CD4-positive, alpha-beta T cell treated with Interferon alpha-2 for 1 hour (primary cell): ENCODE measurements at places on chromosomes 6 and 20.

- DNase-seq = no peak
Observed at GRCh38 chr20:48295445-48295903, 510.2 kb upstream of the SULF2 start.

- DNase-seq = no peak
Observed at GRCh38 chr20:59640267-59640666, 35.9 kb downstream of the PHACTR3 start.

DNA sequence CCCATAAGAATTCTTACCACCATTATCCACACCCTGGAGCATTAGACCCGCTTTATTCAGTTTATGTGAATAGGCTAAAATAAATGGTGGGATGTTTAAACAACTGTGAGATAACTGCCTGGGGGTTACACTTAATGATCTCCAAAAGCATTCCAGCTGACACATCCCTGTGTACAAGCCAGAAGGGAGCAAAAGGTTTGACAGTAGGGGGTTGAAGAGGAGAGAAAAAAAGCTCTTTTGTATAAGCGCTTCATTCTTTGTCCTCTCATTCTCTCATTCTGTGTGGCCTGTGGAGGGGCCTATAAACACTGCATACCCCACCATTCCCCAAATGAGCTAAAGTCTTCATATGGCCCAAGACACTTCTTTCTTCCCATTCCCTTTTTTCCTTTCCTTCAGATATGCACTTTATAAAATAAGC lies 30.8 kb upstream of the COL21A1 start:
- DNase-seq = no peak

GRCh38 chr6:131602781-131603312 lies 25.2 kb downstream of the MED23 start:
- no peak for DNase-seq

DNA sequence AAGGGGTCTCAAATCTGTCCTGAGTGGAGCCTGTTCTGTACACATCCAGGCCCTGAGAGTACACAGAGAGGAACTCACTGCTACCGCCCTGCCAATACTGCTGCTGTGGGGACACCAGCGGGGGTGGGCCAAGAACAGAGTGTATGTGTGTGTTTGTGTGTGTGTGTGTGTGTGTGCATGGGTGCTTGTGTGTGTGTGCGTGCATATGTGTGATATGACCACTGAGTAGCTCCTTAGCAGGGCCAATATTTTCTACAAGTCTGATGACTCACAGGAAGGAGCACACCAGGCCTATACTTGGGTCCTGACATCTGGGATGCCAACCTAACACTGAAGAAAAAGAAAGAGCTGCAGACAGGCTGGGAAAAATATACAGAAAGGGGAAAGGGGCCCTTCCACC lies 1.4 kb downstream of the RAET1E start:
- DNase-seq = no peak

DNA sequence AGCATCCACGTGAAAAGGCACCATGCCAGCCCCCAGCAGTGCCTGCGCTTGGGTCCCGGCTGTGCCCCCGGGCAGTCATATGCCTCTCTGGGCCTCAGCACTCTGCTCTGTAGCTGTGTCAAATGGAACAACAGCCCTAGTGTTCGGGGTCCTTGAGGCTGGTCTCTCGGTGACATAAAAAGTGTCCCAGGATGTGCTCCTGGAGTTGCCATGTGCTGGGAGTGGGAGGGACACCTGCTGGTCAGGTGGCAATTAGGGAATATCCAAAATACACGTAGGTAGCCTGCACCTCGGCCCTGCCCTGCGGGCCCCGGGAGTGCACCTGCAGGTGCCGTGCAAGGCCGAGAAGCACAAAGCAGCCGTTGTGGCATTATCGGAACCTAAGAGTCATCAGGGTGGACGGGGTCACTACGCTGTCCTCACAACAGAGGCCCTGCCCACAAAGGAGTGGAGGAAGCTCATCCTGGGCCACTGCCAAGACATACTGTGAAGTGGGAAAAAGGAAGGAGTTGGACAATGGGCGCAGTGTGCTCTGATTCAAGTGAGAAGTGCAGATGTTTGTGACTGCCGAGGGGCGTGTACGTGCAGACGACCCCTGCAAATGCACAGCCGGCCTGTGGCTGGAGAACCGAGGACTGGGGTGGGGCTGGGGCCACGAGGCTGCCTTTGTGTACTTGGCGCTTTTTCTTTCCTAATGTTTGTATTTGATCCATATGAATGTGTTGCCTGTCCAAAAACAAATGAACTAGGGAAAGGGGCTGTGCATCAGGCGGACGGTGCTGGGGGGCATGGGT lies 24.6 kb downstream of the SLCO4A1 start:
- DNase-seq = no peak

DNA sequence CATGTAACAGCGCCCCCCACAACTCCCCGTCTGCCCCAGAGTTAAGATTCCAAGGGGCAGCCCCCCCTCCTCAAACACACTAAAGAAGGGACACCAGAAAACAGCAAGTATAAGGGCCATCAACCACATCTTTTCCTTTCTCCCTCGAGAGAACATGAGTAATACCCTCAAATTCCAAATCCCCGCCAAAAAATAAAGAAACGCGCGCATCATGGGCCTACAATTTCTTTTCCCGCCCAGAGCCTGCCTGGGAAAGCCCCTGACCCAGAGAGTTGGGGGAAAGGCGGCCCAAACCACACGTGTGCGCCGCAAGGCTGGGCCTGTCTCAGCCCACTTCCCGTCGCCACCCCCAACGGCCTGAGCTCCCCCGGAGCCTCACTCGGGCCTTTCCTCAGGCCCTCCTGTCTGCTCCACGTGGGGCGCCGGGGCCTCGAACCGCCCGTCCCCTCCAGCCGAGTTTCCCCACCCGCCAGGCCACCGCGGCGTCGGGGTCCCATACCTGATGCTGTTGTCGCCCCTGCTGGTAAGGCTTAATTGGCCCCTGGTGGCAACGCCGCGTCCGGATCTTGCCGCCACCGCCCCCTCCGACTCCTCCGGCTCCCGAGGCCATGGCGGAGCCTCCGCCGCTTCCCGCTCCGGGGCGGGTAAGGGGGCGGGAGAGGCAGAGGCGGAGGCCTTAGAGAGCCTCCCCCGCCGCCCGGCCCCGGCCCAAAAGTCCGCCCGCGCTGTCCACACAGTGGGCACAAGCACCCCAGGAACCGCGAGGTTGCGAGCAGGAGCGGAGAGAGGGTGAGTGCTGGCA lies 746 bp downstream of the NUP153 start:
- DNase-seq = peak; percentile 91

- DNase-seq = no peak
Observed at GRCh38 chr6:157335829-157336228, 12.5 kb upstream of the TMEM242 start.

DNA sequence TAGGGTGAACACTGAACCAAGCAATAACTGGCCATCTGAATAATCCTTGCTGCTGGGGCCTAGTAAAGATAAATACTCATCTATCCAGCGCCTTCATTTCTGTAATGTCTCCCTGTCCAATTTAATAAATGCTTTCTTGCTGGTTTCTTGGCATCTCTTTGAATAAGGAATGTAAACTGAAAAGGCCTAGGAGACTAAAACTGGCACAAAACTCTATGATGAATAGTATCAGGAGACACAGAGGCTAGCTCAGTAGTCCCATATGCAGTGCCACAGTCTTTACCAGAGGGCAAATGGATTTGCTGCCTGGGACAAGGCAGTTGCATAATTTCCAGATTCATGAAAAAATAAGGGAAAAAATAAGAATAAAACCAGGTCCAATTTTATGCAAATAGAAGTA lies 324.4 kb downstream of the CENPW start:
- no peak for DNase-seq

DNA sequence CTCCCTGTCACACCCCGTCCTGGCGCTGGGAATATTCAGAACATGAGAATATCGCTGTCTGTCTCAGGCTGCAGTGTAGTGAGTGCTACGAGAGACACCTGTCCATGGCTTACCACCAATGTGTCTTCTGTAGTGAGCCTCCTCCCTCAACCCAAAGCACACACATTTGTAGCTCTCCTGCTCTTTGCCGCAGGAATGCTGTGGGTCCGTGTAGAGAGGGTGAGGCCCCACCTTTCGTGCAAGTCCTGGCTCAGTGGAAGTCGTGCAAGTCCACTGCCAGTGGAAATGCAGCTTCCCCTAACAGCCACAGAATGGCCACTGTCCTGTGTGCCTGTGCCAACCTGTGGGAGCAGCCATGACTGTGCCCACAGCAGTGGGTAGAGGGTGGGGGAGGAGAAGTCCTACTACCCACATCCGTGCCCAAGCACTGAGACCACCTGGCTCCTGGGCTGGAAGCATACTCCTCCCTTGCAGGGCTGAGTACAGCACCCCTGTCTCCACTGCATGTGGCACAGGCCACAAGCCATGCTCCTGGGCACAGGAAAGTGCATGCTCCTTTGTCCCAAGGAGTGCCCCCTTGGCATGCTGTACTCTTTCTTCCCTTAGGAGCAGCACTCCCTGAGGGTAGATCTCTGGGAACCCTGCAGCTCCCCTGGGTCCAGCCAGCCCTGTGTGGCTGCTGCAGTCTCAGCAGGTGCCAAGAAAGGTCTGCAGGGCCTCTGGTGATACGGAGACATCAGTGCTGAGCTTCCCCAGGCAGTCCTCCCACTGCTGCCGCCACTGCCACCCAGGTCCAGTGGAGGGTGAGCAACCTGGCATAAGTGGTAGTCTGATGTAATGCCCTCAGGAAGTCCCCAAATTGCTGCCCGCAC lies 28.0 kb downstream of the IGF2R start:
- DNase-seq = no peak

GRCh38 chr6:6656287-6656686 lies 67.8 kb downstream of the LY86 start:
- no peak for DNase-seq
